Smooth muscle cell of the pulmonary artery (primary cell): ENCODE measurements at places on chromosomes 16 and 17. TPM values are rescaled to one million over a fixed set of nuclear protein-coding genes. Genes with fewer than 3 reads are reported as not detected.

Gene TEX14
- 0.03 and 0.07 TPM in 2 replicates for total RNA-seq

Gene PDIA2
- 1.6 and 1.7 TPM in 2 replicates for total RNA-seq

Gene MRPS7
- total RNA-seq = 31.5 and 34.0 TPM in 2 replicates

Gene C17orf67
- 0.69 and 0.91 TPM in 2 replicates for total RNA-seq

Gene RCVRN
- 0.07 TPM in 1 of 2 replicates, not detected in the other for total RNA-seq

Gene TGFB1I1
- total RNA-seq = 41.6 and 75.6 TPM in 2 replicates

Gene TMIGD1
- not detected in 2 replicates for total RNA-seq

Gene RND2
- total RNA-seq = 0.17 and 0.20 TPM in 2 replicates

Gene CCL11
- total RNA-seq = not detected in 2 replicates

Gene MTSS2
- total RNA-seq = 29.5 and 31.2 TPM in 2 replicates

Gene KRTAP4-9
- total RNA-seq = not detected in 2 replicates

Gene NKD1
- total RNA-seq = 0.17 and 0.65 TPM in 2 replicates

Gene CBLN1
- total RNA-seq = 0.03 TPM in 1 of 2 replicates, not detected in the other

Gene CES1
- 0.13 and 5.8 TPM in 2 replicates for total RNA-seq

Gene KRTAP4-4
- not detected in 2 replicates for total RNA-seq

Gene SEPTIN1
- 0.13 and 0.17 TPM in 2 replicates for total RNA-seq

Gene KRT33B
- total RNA-seq = not detected in 2 replicates
